ENCODE measurements at places on chromosomes 5 and 9. TPM values are rescaled to one million over a fixed set of nuclear protein-coding genes. Genes with fewer than 3 reads are reported as not detected.

DNA sequence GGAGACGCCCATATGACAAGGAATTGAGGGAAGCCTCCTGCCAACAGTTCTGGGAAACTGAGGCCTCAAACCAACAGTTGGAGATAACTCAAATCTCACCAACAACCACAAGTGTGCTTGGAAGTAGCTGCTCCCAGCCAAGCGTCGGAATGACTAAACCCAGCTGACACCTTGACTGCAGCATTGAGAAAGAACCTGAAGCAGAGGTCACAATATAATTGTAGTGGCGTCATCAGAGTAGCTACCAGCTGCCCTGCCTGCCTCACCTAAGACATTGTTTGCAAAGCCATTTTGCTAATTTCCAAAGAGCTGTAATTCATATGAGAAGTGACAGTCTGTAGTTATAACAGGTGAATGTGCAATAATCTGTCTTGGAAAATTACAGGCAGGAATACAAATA lies 40.8 kb upstream of the ANKRD31 start:
- DNase-seq = no peak

DNA sequence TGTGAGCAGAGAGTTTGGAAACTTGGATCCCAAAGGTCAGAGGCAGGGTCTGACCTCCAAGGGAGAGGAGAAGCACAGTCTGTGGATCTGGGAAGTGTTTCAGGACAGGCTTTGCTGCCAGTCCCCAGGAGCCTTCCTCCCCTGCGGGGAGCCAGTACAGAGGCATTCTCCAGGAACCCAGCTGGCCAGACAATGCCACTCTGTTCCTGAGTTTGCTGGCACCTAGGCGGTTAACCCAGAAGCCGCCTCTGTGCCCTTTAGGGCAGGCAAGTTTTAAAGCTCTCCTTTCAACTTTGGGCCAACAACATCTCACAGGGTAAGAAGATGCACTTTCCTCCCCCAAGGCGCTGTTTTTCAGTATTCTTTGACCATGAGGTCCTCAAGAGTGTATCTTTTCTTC lies 37.0 kb upstream of the FGF1 start:
- no peak for DNase-seq

RNF183 gene
- not detected for total RNA-seq

DNA sequence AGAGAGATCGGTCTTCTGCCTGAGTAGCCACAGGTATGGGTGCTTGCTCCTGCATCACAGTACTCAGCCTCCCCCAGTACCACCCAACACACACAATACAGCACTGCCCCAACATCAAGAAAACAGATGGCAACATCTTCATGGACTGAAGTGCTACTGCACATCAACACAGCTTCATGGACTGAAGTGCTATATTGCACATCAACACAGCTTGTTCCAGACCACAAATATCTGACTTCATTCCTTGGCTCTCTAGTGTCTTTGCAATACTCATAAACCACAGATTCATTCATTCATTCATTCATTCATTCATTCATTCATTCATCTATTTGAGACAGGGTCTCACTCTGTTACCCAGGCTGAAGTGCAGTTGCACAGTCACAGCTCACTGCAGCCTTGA lies 31.1 kb upstream of the PCA3 start:
- DNase-seq = no peak

CTXN3 gene
- not detected for total RNA-seq

PCDHGA5 gene
- 4.3 TPM for total RNA-seq

GRCh38 chr5:151773951-151774350 lies 2.2 kb downstream of the G3BP1 start:
- DNase-seq = no peak

CMYA5 gene
- 466 TPM for total RNA-seq

- peak; percentile 55 for DNase-seq
Observed at GRCh38 chr5:140341591-140341990, 4.8 kb downstream of the HBEGF start.

DNA sequence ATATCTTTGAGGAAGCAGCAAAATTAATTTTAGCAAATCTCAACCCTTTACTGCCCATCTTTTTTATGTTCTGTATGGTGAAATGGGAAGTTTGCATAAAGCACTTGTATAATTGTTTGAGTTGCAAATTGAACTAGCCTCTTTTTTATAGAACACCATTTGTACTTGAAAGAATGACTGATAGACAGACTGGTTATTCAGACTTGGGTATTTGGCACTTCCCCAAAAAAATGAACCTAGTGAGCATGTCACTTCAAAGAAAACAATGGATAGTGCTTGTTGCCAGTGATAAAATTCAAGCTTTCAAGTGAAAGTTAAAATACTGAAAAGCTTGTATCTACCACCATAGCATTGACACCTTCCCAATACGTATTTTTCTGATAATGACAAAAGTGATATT lies 115.8 kb downstream of the ERCC6L2 start:
- DNase-seq = no peak

DNA sequence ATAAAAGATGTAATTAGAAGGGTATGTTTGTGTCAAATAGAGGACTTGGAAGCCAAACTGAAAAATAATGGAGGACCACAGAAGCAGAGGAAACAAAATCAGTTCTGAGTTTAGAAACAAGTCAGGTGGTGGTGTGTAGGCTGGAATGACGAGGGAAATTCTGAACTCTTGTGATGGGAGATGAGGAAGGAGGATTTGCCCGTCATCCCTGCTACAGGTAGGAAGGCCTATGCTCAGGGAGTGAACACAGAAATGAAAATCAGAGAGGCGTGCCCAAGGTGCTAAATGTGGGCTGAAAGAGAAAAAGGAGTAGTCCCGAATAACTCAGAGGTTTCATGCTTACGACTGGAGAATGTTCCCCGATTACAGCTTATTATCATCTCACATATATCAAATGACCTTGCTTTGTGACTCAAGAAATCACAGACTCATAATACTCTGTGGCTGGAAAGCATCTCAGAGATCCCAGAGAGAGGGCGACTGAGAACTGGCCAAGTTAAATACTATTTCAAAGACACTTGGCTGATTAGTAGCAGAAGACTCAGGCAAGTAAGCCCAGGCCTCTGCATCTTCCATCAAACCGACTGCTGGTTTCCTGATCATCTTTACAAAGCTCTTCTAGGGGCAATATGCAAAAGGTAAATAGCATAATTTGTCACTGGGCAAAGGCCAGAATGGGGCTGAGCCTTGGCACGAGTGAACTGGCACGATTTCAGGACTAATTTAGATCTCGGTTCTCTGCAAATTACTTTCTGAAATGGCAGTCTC lies 126.0 kb downstream of the SUSD1 start:
- no peak for DNase-seq

DNA sequence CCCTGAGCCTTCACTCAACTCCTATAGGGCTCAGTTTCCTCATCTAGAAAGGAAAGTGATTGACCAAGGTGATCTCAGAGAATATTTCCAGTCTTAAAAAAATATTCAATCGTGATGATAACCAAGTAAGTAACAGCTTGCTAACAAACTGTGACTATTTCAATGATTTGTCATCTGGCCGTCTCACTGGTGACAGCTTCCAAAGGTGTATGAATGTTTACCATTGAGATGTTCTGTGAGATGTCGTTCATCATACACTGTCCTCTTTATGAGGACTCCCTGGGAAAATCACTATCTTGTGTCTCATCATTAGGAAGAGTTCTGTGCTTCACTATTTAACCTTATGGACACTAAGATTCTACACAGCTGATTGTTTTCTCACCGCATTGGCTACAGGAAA lies 75.7 kb downstream of the GLIS3 start:
- no peak for DNase-seq

DNA sequence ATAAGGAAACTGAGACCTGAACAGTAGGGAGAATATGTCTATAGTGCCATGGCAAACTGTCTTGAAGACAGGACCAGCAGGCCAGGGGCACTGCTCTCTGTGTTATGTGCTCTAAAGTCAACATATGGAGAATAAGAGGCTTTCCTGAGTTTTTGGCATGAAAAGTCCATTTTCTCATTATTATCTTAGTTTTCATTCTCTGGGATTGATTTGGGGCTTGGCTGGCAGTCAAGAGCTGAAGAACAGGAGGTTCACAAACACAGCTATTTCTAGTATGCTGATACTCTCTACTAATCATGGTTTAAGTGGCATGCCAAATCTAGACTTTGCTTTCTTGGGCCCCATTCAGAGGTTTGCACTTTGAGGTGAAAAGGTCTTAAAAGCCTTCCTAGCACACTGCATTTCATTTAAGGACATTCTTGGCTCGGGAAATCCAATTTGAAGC lies 404.4 kb downstream of the ZNF608 start:
- peak; percentile 55 for DNase-seq

IFNA2 gene
- not detected for total RNA-seq

- no peak for DNase-seq
Observed at GRCh38 chr5:65151614-65152013, 330.1 kb downstream of the ADAMTS6 start.

DNA sequence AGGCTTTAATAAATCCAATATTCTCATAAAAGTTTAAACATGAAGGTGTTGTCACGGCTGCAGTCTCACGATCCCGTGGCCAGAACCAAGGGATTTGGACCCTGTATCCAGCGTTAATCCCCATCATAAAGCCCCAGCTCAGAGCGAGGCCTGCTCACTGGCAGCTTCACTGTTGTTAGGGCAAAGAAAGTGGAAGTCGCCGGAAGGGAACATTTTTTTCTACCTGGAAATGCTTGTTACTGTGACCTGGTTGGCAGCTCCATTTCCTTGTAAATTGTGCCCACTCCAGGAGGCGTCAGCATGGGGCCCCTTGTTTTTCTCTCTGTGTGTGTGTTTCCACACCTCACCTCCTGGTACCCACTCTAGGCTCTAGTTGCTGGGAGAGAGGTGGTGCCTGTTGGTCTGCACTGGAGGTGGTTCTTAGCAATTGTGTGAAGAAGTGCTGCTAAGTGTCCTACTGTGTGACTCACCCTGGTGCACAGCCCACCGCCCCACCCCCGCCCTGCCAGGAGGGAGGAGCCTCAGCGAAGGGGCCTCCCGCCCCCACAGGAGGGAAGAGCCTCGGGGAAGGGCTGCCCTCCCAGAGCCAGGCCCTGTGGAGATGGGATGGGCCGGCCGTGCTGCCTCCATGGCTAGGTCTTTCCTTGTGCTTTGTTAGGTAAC lies 105.1 kb downstream of the EHMT1 start:
- DNase-seq = no peak

DNA sequence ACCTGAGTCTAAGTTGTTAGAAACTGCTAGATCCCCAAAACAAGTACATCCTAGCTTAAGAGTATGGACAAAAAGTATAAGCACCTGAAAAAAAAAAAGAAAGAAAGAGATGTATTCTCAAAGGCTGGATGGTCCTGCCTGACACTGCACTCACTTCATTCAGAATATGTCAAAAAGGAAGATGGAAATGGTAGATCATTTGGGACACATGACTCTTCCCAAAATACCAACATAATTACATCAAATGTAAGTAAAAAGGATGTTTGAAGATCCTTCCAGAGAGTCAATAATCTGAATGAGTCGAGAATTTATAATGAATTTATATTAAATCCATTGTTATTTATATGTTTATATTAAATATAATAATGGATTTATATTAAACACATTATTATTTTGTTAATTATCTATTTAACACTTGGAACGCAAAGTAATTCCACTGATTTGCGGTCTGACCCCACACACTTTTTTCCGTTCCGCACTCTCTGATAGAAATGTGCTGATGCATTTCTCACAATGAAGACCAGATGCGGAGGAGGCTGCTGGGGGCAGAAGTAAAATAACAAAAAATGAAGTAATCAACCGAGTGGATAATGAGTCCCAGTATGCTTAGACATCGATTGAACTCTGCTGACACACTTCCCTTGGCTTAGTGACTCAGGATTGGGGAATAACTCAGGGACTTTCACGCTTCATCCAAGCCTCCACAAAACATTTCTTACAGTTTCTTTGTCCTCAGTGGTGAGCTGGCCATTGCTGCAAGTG lies 201.2 kb downstream of the ADAMTS12 start:
- no peak for DNase-seq

GRCh38 chr5:5688925-5689310 lies 266.4 kb downstream of the ICE1 start:
- DNase-seq = no peak

GRCh38 chr9:34825775-34826174 lies 115.8 kb upstream of the CCL21 start:
- no peak for DNase-seq

GM2A gene
- 29.9 TPM for total RNA-seq

- DNase-seq = no peak
Observed at GRCh38 chr9:124527781-124528180, 20.6 kb upstream of the NR5A1 start.

All from left cardiac atrium (tissue), 4 donors.